ENCODE measurements at places on chromosomes 12 and 14. TPM values are rescaled to one million over a fixed set of nuclear protein-coding genes. Genes with fewer than 3 reads are reported as not detected.

- no peak for DNase-seq
Observed at GRCh38 chr14:25259470-25259869, 209.5 kb upstream of the STXBP6 start.

DNA sequence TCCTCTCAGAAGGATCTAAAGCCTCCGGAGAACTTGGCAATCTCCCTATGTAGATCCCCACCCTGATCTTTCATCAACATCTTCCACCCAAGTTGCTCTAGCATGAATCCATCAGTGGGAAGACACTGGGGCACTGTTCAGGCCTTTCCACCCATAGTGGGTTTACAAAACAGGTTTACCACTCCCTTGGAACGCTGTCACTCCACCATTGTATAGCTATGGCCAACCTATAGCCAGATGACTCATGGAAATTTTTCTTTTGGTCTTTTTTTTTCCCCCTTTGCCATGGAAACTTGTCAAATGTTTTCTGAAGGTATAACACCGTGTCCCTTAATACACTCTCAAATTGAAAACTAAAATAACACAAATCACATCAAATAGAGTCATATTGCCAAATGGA is 10.8 kb upstream of the HSPB8 start:
- DNase-seq, result no peak

DNA sequence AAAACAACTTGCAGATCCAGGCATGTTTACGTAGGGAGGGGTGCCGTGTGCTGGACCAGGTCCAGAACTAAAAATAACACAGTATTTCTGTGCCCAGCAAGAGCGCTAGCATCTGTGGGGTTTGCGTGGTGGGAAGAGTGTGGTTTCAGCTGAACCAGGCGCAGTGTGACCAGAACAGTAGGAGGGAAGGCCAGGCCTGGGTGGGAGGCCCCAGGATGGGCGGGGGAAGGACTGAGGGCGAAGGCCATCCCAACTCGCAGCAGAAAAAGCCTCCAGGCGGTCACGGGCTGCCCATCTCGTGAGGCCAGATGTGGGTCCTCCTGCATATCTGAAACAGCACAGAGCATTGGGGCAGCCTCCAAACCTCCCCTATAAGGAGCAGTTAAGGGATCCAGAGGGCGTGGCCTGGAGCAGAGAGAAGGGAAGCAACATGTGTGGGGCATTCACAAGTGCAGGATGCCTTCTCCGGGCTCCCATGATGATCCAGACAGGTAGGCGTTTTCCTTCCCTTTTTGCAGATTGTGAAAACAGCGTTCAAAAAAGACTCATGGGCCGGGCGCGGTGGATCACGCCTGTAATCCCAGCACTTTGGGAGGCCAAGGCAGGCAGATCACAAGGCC is 17.8 kb upstream of the CD9 start:
- no peak for DNase-seq

Gene SSPN
- total RNA-seq, result 0.28 TPM

Gene HSP90B1
- total RNA-seq, result 293 TPM

Gene ADSS1
- 5.4 TPM for total RNA-seq

Gene SLC6A13
- total RNA-seq, result 0.95 TPM

All from T-cell (primary cell).